ENCODE measurements at places on chromosomes 3 and 15. TPM values are rescaled to one million over a fixed set of nuclear protein-coding genes. Genes with fewer than 3 reads are reported as not detected.

GRCh38 chr3:187997946-187998561, 155.9 kb upstream of the LPP start:
- no peak for DNase-seq

GRCh38 chr3:189262746-189263145, 91.0 kb downstream of the TPRG1 start:
- DNase-seq, result no peak

DNA sequence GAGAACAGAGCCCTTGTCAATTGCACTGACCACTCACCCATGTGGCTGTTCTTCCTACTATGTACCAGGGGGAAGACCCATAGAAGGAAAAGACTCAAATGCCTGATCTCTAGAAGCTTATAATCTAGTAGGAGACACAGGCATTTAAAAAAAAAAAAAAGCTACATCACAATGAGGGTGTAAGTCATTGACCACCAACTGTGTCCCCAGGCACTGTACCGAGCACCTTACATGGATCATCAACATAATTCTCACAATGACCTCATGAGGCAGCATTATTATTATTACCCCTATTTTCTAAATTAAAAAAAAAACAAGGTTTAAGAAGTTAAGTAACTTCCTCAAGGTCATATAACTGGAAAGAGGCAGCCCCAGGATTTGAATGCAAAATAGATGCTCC, 247.4 kb downstream of the SHOX2 start:
- no peak for DNase-seq

Gene AQR
- 67.3 TPM for total RNA-seq

Gene COPG1
- total RNA-seq, result 106 TPM

- no peak for DNase-seq
Observed at GRCh38 chr3:18868911-18869689, 279.2 kb upstream of the KCNH8 start.

Gene SGO1
- total RNA-seq, result 31.8 TPM

Gene NDUFAF3
- 49.9 TPM for total RNA-seq

GRCh38 chr3:79844176-79844575, 76.4 kb upstream of the ROBO1 start:
- DNase-seq, result no peak
